CD4-positive, alpha-beta T cell treated with Interleukin-4 for 1 hour (primary cell): ENCODE measurements at places on chromosomes 6 and 20.

GRCh38 chr20:41592516-41593216, 25.5 kb downstream of the CHD6 start:
- DNase-seq = no peak

- DNase-seq = peak; percentile 51
Observed at GRCh38 chr6:25053875-25054371, 118.2 kb upstream of the RIPOR2 start.

- DNase-seq = no peak
Observed at GRCh38 chr20:11995805-11996567, 78.3 kb downstream of the BTBD3 start.

- no peak for DNase-seq
Observed at GRCh38 chr20:37919389-37920040, 16.6 kb downstream of the VSTM2L start.

DNA sequence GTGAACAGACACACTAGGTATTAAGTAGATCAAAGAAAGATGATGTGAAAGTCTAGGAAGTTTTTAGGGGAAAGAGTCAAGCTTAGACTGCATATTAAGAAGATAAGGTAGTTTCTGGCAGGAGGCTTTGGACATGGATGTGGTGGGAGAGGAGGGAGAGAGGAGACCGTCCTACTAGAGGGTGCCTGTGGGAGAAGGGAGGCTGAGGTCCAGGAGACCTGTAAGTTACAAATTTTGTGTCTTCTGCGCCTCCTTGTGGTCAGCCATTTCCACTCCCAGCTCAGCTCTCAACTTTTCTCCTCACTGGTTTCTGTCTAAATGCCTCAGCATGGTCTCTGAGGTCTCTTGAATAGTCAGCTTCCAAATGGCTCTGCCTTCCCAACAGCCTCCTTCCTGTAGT, 193.5 kb downstream of the UNC5CL start:
- no peak for DNase-seq

DNA sequence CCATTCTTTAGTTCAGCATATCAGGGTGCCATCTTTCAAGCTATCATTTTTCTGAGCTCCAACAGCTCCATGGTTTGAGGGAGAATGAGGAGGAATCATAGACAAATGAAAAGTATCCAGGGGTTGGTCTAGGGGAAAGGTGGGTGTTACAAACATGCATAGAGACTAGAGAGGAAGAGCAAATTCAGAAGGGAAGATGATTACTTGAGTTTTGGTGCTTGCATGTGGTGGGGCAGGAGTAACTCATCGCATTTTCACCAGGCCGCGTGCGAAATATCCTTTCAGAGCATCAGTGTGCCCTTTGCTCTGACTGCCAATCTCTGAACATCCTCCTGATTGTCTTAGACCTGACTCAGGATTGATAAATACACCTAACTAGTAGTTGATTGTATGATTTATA, 7.7 kb upstream of the BICRAL start:
- peak; percentile 44 for DNase-seq

DNA sequence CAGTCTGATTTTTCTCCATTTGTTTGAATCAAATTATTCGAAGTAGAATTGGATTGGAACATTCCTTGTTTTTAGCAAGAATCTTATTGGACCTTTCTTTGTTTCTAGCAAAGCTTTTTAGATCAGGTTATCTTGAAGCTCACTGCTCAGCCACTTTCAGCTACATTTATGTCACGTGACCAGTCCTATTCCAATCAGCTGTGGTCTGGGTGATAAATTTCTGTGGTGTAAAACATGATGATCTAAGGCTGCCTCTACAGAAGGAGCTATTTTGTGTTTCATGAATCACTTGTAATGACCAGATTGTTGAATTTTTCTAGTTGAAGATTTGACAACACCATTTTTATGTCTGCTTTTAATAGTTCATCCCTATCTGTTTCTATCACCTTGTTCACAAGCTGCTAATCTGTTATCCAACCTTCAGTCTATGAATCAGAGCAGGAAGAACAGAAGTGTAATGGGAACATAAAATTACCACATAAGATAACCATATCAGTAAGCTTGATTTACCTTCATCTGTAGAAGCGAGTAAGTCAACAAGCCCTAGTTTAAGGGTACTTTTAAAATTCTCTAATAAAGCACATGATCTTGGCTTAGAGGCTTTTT, 101.0 kb upstream of the MAP3K7 start:
- DNase-seq = no peak

DNA sequence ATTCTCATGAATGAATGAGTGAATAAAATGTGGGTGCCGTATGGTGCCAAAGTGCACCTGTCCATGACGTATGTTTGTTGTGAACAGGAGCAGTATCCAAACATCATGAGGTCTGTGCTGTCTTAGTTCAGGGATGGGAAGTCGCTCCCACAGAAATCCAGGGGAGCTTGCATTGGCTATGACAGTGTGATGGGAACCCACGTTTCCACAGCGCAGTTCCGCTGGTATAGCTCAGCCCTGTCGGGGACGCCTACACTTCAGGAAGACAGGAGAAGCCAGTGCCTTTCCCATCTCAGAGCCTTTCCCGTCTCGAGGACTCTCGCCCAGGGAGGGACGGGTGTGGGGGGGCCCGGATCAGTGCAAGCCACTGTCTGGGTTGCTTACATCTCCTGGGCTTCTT, 69.8 kb downstream of the DACT2 start:
- no peak for DNase-seq

- DNase-seq = peak; percentile 52
Observed at GRCh38 chr6:89321131-89321970, 6.3 kb upstream of the GABRR2 start.

GRCh38 chr6:147859071-147859470, 350.6 kb downstream of the SAMD5 start:
- no peak for DNase-seq

GRCh38 chr6:158988477-158988876, 11.5 kb downstream of the RSPH3 start:
- DNase-seq = no peak

DNA sequence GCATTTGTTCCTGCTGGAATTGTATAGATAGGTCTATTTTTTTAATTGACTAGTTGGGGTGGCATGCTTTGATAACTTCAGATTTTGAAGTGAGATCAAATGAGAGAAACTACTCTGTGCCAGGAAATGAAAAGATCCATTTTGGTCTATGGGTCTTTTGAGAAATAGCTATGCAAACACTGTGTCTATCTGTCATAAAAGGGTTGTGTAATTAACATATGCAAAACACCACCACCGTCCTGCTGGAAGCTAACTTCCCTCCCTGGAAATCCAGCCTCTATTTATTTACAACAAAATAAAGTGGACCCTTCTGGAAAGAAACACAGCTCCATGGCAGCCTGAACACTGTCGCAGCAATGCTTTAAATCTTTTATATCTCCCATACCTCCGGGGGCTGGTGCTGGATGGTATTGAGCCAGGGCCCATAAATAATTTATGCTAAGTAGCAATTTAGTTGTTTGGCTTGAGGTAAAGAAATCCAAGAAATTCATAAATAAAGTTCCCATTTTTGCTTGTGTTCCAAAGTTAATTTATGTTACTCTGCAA, 244.2 kb upstream of the POU3F2 start:
- no peak for DNase-seq

- no peak for DNase-seq
Observed at GRCh38 chr6:21377356-21377755, 216.2 kb upstream of the SOX4 start.

DNA sequence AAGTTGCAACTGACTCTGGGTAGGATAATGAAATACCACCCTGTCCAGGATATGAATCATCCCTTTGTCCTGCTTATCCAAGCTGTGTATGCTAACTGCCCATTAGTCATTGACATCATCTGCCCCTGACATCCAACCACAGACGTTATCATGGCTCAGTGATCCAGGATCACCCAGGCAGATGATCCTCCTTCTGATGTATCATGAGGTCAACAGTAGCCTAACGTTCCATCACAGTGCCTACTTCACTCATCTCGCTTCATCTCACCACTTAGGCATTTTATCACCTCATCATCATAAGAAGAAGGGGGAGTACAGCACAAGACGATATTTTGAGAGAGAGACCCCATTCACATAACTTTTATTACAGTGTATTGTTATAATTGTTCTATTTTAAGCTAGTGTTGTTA, 13.4 kb upstream of the BTN3A2 start:
- peak; percentile 27 for DNase-seq

DNA sequence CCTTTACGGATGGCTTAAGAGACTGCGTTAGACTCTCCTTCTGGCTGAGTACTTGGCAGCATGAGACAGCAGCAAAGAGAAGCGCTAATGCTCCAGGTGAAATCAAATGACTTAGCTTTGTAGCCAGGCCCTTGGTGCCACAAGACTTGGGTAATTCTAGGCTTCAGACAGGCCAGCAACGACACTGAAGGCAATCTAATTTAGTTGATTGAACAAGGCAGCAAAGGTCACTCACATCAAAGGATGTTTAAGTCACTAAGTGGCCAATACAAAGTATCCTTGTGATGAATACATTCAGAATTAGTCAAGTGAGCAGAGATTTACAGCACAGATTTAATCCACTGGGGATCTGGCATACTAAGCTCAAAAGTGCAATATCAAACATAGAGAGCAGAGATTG, 113.2 kb downstream of the FAM83B start:
- DNase-seq = no peak
